Activated effector memory CD4-positive, alpha-beta T cell treated with anti-CD3 and anti-CD28 coated beads, Interleukin-2, amount 50 U/mL, for 16 hours (primary cell): ENCODE measurements at places on chromosomes 3 and 15.

DNA sequence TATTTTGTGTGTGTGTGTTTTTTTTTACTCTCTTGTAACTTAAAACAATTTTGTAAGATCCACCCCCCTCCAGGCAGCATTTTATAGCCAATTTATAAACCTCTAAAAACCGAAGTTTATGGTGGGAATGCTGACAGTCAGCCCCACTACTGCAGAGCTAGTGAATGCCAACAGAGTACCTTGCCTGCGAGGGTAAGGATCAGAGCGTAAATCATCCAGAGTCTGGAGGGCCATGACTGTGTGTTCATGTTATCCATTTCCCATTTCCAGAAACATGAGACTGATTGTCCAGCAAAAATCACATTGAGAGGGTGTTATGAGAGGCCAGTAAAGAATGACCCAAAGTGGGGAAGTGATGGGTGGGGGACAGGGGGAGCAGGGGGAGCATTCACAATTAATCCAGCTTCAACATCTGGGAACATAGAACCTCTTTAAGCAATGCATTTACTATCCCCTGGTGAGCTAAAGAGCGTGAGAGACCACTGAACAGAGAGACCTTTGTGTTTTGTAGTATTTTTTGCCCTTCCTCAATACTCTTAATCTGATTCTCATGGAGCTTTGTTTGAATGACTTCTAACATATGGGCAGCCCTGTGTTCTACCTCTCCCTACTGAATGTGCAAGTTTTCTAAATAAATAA lies 464.5 kb downstream of the RBMS3 start:
- no peak for DNase-seq

- no peak for DNase-seq
These were observed 513 bp downstream of the SS18L2 start for GRCh38 chr3:42590989-42591756.

DNA sequence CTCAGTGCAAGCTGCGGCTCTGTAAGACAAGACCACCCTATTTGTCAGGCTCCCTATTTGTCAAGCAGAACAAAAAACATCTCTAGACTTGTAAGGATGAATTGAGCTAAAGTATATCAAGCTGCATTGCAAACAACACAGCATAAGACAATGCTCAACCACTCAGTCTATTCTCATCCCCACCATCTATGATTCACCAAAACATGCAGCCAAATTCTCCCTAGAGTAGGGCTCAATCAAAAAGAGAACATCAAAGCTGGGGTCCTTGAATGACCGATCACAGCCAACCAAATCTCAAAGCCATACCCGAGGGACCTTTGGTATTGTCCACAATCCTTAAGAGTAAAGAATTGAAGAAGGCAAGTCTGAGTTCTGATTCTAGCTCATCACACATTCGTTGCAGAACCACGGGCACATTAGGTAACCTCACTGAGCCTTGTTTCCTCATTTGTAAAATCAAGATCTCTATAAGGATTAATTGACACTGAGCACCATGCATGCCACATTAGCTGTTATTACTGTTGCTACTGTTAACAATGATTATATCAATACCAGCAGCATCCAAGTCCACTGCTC lies 31.2 kb downstream of the RFTN1 start:
- no peak for DNase-seq

GRCh38 chr3:14262212-14262611 lies 83.6 kb downstream of the LSM3 start:
- DNase-seq = no peak

GRCh38 chr3:45803252-45803935 lies 7.1 kb upstream of the SLC6A20 start:
- DNase-seq = no peak

- no peak for DNase-seq
These were observed 5.6 kb downstream of the SLC25A38 start for GRCh38 chr3:39388741-39389248.

- DNase-seq = no peak
These were observed 205.9 kb downstream of the ZIC1 start for GRCh38 chr3:147615035-147615434.
